ENCODE measurements at places on chromosomes 6 and 20.

GRCh38 chr6:41591859-41592502, 45.8 kb downstream of the FOXP4 start:
- DNase-seq, result no peak

DNA sequence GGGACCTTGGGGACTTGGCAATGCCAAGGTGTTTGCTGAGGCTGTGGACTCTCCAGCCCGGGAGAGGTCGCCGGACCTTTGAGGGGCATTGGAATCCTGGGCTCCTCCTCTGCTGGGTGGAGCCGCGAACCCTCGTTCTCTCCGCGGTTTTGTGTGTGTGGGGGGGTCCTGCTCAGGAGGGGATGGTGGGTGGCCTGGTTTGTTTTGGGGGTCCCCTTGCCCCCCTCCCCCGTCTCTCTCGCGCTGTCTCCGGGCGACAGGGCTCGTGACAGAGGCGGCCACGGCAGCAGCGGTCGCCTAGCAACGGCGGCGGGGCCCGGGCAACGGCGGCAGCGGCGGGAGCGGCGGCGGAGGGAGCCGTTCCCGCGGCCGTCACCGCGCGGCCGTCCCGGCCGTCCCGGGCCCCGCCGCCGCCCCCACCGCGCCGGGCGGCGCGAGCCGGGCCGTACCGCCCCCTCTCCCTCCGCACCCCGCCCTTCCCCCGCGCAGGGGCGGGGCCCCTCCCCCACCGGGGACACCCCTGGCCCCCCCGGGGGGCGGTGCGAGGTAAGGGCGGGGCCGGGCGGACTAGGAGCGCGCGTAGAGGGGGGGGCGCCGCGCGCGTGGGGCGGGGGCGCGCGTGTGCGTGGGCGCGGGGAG, 7.8 kb downstream of the SYNGAP1 start:
- DNase-seq, result no peak

DNA sequence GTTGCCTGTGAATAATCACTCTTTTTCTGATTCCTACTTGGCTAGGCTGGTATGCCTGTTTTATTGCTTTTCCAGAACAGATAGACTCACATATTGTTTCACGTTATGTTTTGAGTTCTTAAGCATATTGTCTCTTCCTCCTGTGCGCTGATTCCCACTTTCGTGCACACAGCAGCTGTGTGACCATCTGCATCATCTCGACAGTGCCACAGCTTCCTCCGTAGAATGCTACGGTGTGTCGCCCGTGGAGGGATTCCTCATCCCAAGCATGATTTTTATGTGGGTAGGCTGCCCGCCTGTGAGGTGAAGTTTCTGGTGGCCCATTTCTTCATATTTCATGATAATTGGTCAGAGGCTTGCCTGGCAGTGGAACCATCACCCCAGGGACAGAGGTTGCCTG, 31.8 kb downstream of the PLCB4 start:
- DNase-seq, result no peak

- DNase-seq, result no peak
These were observed 90.0 kb downstream of the CENPW start for GRCh38 chr6:126429866-126430265.

DNA sequence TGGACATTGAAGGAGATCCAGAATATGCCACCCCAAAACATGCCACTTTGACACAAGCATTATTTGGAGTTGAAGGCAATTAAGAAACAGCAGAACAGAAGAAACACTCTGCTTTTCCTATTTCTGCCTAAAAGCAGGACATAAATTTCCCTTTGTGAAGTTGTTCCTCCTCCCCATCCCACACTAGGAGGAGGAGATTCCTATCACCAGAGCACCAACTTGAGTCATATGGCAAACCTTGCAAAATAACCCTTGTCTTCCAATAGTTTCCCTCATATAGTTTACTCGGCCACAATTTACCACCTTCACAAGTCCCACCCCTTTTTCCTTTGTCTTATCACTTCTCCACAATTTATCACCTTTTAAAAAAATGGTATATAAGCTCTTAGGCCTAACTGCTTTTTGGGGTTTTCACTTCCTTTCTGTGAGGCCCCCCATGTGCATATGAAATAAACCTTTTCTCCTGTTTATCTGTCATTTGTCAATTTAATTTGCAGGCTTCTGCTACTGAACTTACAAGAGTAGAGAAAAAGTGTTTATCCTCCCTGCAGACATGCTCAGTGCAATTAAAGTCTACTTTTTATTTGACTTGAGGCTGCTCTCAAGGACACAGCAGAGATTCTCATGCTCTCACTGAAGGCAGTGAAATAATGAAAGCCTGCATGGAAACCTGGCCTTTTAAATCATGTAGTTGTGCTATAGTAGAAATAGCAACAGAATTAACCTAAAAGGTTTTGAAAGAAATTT, 2.8 kb upstream of the RAB23 start:
- no peak for DNase-seq

- DNase-seq, result no peak
These were observed 45.3 kb downstream of the NINL start for GRCh38 chr20:25539742-25540672.

DNA sequence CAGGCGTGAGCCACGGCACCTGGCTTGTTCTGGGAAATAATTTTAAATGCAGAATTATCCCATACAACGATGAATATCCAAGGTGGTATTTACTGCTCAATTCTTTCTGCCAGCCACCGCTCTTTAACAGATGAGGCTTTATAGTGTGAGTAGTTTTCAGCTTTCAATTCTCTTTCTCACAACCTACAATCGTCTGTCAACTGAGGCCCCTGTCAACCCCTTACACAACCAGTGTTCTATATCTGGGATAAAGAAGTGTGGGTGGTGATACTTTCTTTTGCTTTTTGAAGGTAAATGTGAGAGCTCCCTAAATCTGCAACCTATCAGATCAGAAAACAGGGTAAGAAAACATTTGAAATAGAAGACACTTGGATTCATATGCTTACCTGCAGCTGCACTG, 22.5 kb downstream of the STAU1 start:
- no peak for DNase-seq

- no peak for DNase-seq
These were observed 25.4 kb upstream of the BTN3A2 start for GRCh38 chr6:26339612-26340011.

DNA sequence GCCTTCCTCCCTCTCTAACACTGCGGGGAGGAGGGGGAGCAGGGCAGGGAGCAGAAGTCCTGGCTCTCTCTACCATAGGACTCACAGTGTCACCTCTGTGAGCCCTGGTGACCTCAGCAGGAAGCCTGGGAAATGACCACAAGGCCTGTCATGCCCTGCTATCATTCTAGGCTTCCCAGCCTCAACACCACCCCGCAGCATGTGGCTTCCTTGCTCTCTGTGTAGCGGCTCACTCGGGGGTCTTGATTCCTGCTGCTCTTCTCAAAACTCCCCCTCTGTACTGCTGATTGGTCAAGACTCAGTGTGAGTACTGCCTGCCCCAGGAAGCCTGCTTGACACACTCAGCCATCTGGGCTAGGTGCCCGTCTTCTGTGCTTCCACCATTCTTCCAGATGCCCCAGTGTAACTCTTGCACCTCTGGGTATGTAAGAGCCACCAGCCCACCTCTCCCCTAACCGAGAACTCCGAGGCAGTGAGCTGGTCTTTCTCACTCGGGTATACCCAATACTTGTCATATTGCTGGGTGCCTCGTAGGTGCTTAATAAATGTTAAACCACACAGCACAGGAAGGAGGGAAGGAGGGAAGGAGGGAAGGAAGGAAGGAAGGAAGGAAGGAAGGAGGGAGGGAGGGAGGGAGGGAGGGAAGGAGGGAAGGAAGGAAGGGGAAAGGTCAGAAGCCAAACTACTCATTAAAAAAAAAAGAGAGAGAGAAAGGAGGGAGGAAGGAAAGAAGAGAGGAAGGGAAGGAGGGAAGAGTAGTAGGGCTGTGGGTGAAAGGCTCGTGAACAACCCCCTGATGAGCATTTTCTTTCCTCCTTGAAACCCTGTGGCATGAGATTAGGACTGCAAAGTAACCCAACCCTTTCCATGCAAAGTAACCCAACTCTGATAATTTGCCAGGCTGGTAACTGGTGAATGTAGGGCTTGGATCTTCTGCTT, 5.0 kb downstream of the MDFI start:
- DNase-seq, result no peak

- no peak for DNase-seq
These were observed 35.7 kb downstream of the EPB41L2 start for GRCh38 chr6:131027326-131027725.

GRCh38 chr6:97053643-97054411, 129.3 kb downstream of the KLHL32 start:
- DNase-seq, result no peak

DNA sequence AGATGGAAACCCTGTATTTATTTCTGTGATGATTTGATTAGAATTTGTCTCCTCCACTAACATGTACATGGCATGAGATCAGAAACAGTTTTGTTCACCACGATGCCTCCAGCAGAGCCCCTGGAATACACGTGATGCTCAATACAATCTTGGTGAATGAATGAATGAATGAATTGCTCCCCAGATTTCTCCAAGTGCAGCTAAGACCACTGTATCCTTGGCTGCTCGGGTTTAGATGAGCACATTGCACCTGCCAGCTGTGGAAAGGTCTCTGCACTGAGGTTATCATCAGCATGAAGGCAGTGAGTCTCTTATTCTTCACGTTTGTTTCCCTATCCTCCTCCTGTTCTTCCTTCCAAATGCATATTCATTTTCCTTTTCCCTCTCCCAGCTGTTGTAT, 17.9 kb downstream of the CASS4 start:
- DNase-seq, result no peak

DNA sequence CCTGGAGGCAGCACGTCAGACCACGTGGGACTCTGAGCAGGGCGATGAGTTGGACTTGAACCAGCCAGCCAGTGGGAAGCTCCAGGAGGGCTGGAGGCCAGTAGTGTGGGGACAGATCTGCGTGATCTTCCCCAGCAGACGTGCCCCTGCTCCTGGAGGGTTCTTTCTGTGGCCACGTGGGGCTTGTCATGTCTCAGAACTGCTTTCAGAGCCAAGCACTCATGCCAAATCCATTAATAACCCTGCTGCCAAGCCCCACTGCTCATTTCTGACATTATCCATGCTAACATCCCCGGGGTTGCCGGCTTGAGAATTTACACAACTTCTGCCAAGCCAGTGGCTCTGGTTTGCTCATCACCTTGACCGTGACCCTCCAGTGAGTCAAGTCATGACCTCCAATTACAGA, 38.3 kb downstream of the SIRPA start:
- no peak for DNase-seq

DNA sequence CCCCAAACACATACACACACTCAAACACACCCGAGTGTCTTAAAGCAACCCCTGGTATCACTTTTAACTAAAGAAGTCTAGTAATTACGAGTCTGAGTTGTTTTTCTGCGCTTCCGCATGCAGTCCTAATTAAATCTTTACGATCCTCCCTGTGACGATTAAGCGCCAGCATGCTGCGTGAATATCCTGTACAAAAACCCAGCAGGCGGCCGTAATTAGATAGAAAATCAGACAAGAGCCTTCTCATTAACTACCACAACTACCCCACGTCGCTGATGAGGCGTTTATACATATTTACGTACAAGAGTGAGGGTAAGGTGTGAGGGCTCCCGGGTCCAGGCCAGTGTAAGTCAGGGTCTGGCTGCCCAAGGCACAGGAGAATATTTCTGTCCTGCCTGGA, 8.1 kb downstream of the TFAP2B start:
- no peak for DNase-seq

GRCh38 chr6:95417856-95418255, 159.5 kb upstream of the MANEA start:
- DNase-seq, result no peak

GRCh38 chr6:81985191-81985590, 232.7 kb upstream of the TENT5A start:
- no peak for DNase-seq

- DNase-seq, result no peak
These were observed 55.0 kb downstream of the DAAM2 start for GRCh38 chr6:39847221-39847620.

DNA sequence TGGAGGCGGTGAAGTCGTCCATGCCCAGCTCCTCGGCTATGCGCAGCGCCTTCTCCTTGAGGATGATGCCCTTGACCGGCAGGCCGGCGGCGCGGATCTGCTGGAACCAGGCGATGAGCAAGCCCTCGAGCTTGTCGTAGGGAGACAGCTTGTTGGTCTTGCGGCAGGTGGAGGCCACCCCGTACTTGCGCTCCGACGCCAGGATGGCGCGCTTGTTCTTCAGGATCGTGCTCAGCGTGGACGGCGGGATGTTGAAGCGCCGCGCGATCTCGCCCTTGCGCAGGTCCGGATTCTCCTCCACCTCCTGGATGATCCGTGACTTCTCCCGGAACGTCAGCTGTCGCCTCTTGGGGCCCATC, 435 bp downstream of the CENPB start:
- DNase-seq, result no peak

- DNase-seq, result no peak
These were observed 118.9 kb upstream of the NXT1 start for GRCh38 chr20:23231561-23232218.

GRCh38 chr6:45756606-45757005, 259.1 kb downstream of the CLIC5 start:
- DNase-seq, result no peak

DNA sequence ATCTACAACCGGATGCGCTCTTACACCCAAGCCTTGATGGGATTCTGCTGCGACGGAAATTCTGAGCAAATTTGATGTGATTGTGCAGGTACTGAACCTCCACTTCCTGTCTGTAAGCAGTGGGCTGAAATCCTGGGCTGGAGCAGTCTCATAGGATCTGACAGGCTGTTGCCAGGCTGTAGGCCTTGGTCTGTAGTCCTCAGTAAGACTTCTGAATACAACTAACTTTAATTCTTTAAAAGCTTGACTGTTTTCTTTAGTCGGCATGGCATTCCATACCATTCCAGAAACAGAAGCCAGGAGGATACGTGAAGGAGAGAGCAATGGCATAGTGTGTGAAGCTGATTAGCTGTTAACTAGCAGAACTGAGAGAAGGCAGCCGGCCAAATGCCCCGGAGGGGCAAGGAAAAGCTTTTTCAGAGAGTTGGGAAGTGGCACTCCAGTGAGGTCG, 68.3 kb downstream of the ADTRP start:
- DNase-seq, result no peak

DNA sequence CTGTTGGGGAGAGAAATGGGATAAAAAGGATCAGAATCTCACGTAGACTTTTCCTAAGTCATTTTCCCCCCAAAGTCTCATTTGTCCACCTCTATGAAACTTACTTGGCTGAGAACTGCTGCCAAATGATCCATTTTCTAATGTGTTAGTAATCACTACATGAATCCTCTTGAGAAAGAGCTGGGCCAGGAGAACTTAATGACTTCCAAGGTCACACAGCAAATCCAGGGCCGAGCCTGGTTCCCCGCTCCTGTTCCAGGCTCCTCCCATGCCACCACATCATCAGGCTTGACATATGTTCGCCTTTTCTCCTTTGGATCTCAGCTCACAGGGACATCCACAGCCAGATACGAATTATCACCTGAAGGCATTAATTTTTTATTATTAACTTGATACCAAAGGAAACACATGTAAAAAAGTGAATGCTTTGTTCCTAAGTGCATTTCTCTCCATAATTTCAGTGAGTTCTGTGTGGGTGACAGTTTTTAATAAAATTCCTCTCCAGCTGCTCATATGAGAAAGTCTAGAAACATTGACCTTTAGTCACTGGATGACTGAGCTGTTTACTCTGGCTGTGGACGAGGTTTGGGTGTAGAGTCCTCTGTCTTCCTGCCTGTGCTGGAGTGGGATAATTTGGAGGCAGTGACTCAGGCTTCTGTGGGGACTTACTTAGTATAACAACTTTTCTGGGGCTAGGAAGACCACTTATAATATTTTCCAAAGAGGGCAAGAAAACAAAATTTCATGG, 276.3 kb downstream of the PAX1 start:
- DNase-seq, result peak; percentile 17

- DNase-seq, result no peak
These were observed 38.2 kb downstream of the C6orf132 start for GRCh38 chr6:42104095-42104803.
